LHCN-M2 (cell line): ENCODE measurements at places on chromosomes 3 and 15. TPM values are rescaled to one million over a fixed set of nuclear protein-coding genes. Genes with fewer than 3 reads are reported as not detected.

DNA sequence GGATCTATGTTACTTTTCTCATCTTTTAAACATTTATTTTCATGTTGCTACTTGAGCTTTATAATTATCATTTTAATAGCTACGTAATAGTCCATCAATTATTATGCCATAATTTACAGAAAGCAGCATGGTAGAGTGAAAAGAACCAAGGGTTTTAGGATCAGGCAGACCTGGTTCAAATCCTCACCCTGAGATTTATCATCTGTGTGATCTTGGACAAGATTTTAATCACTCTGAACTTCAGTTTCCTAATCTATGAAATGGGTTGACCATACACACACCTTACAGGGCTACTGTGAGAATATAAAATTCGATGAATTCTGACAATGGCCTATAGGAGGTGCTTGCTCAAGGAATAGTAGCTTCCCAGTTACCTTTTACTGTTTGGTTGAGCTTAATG lies 27.1 kb downstream of the BOC start:
- DNase-seq: no peak

DNA sequence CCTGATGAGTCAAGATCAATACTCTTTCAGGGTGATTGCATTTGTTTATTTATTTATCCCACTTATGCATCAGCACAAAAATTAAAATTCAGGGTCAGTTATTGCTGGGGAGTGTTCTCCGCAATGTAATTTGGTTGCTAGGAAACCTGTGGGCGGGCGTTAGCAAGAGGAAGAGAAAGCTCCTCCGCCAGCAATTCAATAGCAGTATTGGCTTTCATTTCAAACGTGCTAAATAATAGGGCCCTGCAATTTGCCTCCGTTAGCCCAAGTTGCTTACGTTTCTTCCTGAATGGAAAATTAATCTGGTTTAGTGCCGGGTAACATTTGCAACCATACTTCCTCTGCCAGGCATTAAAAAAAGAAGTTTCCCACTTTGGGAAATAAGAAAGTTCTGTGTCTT lies 35.5 kb upstream of the PLCL2 start:
- DNase-seq: no peak

DNA sequence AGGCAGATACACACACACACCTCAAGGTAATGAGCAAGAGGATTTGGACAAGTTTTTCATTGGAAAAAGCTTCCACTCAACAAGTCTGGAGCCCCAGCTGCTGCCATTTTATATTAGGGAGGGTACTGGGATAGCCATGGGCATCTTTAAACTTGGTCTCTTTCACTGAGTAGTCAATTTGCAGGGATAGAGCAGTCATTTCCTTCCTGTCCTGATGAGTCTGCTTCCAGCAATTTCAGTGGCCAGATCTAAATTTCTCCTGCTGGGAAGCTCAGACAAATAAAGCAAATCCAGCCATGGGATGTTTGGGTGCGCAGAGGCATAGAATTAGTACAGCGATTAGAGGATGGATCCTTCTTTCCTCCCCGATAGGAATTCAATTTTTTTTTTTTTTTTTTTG lies 874 bp upstream of the ERC2 start:
- no peak for DNase-seq

DNA sequence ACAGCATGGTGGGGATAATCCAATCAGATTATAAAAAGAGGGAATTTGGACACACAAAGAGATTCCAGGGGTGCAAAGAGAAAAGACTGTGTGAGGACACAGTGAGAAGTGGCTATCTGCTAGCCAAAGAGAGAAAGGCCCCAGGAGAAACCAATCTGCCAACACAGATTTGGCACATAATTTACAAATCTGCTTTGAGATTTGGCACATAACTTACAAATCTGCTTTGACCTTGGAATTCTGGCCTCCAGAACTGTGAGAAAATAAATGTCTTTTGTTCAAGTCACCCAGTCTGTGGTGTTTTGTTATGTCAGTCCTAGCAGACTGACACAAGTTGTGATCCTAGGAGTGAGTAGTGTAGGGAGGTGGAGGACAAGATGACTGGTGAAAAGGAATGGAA lies 3.5 kb upstream of the TM4SF18 start:
- no peak for DNase-seq

DNA sequence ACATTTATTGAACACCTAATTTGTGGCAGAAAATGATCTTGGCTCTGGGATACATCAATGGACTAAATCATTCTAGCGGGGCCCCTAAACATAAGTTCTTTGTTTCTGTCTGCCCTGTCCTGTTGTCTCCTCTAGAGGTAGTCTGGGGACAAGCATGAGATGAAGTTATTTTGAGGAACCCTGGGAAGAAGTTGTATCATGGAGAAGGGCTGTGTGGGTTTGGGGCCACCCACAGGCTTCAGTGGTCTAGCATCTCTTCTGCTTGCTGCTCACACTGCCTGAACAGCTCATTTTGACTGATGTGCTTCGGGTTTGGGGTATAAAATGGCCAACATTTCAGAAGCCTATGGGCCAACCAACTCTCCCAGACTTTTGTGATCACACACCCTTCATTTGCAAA lies 50.3 kb upstream of the OSBPL11 start:
- no peak for DNase-seq

- DNase-seq: no peak
Observed at GRCh38 chr15:57647071-57647790, 55.5 kb downstream of the MYZAP start.

DNA sequence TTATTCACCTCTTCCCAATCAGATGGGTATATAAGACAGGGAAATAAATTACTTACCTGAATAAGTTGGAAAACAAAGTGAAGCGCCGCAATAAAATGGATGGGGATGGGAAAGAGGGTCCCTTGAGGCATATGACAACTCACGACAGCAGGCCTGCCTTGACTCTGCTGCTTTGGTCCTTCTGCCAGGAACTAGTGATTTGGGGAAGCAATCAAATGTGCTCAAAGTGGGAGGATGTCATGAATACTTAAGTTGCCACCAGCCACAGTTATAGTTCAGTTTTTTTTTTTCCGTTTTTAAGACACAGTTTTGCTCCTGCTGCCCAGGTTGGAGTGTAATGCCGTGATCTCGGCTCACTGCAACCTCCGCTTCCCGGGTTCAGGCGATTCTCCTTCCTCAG lies 4.6 kb downstream of the PARL start:
- no peak for DNase-seq

DNA sequence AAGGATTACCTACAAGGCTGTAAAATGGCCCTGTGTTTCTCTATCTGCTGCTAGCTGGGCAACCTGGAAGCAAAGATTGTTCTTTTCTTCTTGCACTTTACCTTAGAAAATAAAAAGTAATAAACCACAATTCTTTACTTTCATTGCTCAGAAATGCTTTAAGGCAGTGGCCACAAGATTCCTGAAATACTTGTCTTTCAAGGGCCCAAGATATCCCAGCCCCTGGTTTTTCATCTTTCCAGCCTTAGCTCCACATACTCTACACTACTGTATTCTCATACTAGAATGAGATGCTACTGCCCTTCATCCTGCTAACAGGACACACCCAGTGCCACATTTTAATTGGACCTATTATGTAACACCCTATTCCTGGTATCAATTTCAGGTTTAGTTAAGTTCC lies 78.9 kb downstream of the GTF2E1 start:
- DNase-seq: no peak

DNA sequence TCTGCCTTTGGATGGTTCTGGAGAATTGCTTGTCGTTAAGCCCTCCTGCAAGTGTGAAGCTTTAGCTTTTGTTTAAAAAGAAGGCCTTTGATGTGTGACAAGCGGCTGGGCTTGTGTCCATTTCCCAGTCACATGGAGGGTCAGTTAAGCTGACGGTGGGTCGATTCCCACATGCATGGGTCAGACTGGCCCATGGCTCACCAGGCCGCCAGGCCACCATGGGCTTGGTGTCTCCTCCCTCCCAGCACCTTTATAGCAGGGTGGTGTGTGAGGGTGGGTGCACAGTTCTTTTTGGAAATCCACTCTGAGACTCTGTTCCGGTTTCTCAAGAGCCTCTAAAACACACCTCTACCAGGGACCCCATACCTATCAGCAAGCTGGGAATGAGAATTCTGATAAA lies 67.2 kb downstream of the SCN5A start:
- no peak for DNase-seq

DNA sequence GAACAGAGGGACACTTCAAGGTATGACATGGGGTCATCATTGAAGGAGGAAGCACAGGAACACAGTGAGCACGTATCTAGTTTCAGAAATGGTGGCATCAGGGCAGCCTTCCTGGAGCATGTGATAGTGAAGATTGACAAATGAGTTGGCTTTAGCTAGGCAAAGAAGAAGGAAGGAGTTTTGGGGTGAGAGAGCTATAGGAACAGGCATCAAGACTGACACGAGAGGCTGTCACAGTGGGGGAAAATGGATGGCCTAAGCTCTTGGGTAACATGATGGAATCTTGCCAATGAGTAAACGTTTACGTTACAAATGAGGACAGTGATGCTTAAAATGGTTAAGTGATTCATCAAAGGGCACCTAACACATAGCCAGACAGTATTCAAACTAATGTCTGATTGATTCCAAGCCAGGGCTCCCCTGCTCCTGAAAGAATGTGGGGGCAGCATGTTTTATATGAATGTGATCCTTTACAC lies 23.1 kb upstream of the GPR171 start:
- peak; percentile 33 for DNase-seq

- DNase-seq: peak; percentile 49
Observed at GRCh38 chr15:61038387-61038786, 190.7 kb downstream of the RORA start.

DNA sequence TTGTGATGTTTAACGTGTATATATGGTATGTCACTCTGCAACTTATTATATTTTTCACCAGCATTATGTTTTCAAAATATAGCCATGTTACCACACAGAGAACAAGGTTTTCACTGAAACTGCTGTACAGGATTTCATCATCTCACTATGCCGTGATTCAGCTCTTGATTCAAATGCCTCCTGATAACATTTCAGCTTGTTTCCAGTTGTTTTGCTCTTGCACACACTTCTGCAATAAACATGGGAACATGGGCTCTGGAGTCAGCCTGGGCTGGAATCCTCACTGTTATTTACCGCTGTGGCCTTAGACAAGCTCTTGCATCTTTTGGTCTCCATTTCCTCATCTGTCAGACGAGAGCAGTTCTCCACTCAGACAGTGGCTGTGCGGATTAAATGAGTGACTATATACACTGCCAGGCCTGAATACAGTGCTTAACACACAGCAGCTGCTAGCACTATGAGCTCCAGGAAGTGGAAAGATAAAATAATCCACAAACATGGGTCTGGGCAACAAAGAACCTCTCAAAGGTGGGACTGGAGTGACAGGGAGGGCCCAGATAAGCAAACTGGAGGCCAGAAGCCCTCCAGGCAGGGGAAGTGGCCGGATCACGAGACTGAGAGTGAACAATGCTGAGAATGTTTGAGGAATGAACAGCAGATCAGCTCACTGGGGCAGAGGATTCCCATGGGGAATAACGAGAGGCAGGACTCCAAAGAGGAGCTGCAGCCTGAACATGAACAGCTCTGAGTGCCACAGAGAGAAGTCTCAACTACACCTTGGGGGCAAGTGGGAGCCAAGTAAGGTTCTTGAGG lies 17.7 kb downstream of the NTRK3 start:
- DNase-seq: no peak

DNA sequence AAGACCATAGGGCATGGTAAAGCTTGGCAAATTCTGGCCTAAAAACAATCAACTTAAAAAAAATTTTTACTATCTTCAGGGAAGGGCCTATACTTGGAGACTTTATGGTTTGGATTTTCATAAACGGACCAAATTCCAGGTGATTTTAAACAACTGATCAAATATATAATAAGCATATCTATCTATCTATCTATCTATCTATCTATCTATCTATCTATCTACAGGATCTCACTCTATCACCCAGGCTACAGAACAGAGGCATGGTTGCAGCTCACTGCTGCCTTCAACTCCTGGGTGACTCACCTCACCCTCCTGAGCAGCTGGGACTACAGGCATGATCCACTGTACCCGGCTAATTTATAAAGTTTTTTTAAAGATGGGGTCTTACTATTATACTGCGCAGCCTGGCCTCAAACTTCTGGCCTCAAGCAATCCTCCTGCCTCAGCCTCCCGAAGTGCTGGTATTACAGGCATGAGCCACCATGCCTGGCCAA lies 6.7 kb downstream of the SPPL2A start:
- peak; percentile 36 for DNase-seq

DNA sequence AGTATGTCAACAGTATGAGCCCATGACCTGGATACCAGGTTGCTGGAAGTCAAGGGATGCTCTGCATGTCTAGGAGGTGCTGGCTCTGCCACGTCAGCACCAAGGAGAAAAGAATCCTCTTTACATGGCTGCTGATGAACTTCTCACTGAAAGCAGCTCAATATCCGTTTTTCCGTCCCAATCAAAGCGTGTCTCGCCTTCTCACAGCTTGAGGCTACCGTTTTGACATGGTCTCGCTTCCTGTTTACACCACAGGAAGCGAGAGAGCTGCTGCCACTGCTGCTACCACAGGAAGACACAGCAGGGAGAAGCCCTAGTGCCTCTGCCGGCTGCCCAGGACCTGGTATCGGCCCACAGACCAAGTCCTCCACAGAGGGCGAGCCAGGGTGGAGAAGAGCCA lies 27.3 kb downstream of the STARD5 start:
- no peak for DNase-seq

GRCh38 chr3:123576122-123576521 lies 8.7 kb downstream of the HACD2 start:
- DNase-seq: no peak

DNA sequence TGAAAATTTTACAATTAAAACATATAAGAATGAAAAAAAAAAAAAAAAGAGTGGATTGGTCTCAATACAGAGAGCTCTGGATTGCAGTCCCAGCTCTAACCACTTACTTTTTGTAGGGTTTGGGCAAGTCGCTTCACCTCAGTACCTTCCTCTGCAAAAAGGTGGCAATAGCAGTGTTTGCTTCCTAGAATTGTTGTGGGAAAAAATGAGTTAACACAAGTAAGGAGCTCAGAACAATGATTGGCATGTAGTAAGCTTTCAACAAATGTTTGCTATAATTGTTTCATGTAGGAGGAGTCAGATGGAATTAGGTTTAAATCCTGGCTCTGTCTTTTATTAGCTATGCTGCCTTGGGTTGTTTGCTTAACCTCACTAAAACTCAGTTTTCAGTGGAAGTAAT lies 425.2 kb upstream of the TBL1XR1 start:
- DNase-seq: peak; percentile 39

GRCh38 chr15:64447536-64448315 lies 12.7 kb upstream of the ZNF609 start:
- DNase-seq: no peak

NEO1 gene
- 1.1 and 2.3 TPM in 2 replicates for total RNA-seq

MYZAP gene
- total RNA-seq: 0.06 TPM in 1 of 2 replicates, not detected in the other

PLSCR2 gene
- total RNA-seq: not detected in 2 replicates

KBTBD12 gene
- total RNA-seq: not detected in 2 replicates

PLCB2 gene
- 0.75 and 1.9 TPM in 2 replicates for total RNA-seq

CALML4 gene
- 2.0 and 2.2 TPM in 2 replicates for total RNA-seq

TMOD2 gene
- 5.0 and 5.8 TPM in 2 replicates for total RNA-seq

C3orf80 gene
- total RNA-seq: 0.06 TPM in 1 of 2 replicates, not detected in the other

DCLK3 gene
- total RNA-seq: not detected in 2 replicates

GYG1 gene
- total RNA-seq: 20.2 and 35.2 TPM in 2 replicates

ITGA11 gene
- total RNA-seq: 14.6 and 22.0 TPM in 2 replicates

LRRIQ4 gene
- not detected in 2 replicates for total RNA-seq
